ENCODE measurements at places on chromosomes 1 and 21.

- no peak for DNase-seq
These were observed 43.0 kb downstream of the JAK1 start for GRCh38 chr1:64923294-64923718.

GRCh38 chr1:243956450-243956849 is 94.6 kb upstream of the ZBTB18 start:
- no peak for DNase-seq

GRCh38 chr1:29933067-29933466 is 696.7 kb downstream of the PTPRU start:
- DNase-seq = no peak

GRCh38 chr21:43805275-43805800 is 16.0 kb downstream of the RRP1 start:
- peak; percentile 90 for DNase-seq

GRCh38 chr1:162131400-162132321 is 62.2 kb downstream of the NOS1AP start:
- no peak for DNase-seq

- no peak for DNase-seq
These were observed 15.1 kb downstream of the PTPN22 start for GRCh38 chr1:113856401-113856790.

DNA sequence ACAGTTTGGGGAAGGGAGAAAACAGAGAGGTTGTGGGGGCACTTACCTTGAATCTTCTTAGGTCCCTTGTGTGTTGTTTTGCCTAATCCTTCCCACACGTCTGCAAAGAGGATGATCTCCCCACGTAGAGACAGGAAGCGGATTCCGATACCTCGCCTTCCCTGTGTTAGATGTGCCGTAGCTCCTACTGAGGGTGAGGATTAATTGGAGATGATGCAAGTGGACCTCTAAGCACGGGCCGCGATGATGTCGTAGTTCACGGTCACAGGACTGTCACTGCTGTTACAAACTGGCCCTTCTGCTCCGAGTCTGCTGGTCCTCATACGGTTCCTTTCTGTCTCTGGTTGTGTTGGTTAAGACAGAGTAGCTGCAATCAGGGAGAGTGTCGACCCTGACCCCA is 27.7 kb downstream of the GALNT2 start:
- no peak for DNase-seq

DNA sequence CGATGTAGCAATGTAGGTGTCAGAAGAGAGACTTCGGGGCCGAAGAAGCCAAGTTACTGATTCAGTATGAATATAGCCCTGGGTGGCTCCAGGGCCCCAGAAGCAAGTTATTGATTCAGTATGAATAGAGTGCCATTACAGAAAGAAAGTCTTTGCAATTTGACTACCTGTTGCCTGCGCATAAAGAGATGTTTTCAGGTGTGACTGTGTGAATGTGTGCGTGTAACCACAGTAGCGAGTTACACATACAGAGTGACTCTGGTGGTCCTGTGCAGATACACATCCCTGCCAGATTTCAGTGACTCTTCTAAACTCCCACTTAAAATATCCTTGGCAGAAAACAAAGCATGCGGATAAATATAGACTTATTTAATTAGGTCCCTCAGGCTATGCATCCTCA is 142.7 kb upstream of the CD34 start:
- DNase-seq = no peak
